ENCODE measurements at places on chromosomes 16 and 17. TPM values are rescaled to one million over a fixed set of nuclear protein-coding genes. Genes with fewer than 3 reads are reported as not detected.

- no peak for DNase-seq
Measured at GRCh38 chr17:16361874-16362273, 8.6 kb upstream of the CENPV start.

- peak; percentile 64 for DNase-seq
Measured at GRCh38 chr16:5042574-5043171, 8.9 kb upstream of the NAGPA start.

DNA sequence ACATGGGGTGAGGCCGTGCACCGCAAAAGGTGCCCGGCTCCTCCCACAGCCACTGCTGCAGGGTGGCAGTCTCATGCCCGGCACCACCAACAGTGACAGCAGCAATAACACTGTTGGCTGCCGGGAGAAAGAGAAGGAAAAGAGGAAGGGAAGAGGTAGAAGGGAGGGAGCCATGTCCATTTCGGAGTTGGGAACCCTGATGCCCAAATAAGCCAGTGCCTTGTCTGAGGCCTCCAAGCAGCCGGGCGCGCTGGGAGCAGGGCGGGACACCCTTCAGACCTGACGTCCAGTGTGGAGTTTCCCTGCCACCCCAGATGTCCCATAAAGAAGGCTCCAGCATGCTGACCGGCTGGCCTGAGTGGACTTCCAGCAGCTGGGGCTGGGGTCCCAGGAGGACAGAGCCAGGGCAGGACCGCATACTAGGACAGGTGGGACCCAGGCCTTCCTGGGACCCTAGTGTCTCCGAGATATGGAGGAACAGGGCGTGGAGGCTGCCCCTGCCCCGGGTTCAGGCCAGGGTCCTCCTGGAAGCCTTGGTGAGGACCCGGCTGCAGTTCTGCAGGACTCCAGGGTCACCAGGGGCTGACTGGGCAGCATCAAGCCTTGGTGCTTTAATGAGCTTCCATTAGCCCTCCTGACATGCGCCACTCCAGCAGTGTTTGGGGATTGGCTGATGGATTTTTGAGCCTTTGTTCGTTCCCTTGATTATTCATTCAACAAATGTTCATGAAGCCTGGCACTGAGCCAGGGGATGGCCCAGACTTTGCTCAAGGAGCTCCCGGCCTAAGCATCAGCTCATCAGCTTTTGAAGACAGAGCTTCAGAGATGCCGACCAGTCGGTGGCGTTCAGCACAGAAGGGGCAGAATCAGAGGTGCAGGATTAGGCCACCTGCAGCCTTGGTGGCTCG, 223.6 kb upstream of the CIBAR2 start:
- no peak for DNase-seq

Gene MYH8
- not detected for total RNA-seq

Gene CDK5R1
- total RNA-seq: 9.9 TPM

DNA sequence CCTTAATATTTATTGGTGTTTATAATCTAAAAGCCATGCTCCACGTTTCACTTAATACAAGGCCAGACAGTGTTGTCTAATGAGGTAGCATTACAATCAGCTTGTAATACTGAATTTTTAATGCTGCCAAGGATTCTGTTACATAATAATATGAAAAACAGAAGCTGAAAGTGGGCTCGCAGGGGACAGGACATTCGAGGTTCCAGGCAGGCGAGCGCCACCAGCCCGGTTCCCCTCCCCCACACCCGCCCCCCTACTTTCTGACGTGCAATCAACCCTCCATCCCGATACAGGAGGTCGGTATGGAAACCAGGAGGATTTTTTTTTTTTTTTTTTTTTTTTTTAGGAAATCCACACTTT, 6.2 kb upstream of the ZFHX3 start:
- peak; percentile 58 for DNase-seq

DNA sequence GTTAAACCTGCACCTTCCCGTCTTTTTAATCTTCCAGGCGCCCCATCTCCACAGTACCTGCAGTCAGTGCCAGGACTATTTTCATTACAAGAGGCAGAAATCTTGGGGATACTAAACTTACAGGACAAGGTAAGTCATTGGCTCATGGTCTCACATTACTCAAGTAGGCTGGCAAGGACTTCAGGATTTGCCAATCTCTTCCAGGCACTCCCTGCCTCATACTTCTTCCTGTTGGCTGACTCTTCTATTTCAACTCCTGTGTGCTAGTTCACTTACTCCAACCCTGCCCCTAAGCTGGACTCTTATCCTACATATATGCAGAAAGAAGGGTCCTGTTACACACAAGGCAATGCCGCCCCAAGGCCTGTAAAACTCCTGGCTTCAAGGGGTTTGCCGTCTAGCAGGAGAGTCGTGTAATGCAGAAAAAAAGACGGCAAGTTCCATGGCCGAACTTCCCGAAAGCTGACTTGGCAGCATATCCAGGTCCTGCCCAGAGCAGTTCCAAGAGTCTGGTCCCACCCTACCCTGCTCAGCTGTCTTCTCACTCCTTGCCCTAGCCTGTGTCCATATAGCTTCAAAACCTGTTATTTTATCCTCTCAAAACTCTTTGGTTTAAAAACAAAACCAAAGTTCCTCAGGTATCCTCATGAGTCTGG, 14.8 kb downstream of the ERN1 start:
- no peak for DNase-seq

DNA sequence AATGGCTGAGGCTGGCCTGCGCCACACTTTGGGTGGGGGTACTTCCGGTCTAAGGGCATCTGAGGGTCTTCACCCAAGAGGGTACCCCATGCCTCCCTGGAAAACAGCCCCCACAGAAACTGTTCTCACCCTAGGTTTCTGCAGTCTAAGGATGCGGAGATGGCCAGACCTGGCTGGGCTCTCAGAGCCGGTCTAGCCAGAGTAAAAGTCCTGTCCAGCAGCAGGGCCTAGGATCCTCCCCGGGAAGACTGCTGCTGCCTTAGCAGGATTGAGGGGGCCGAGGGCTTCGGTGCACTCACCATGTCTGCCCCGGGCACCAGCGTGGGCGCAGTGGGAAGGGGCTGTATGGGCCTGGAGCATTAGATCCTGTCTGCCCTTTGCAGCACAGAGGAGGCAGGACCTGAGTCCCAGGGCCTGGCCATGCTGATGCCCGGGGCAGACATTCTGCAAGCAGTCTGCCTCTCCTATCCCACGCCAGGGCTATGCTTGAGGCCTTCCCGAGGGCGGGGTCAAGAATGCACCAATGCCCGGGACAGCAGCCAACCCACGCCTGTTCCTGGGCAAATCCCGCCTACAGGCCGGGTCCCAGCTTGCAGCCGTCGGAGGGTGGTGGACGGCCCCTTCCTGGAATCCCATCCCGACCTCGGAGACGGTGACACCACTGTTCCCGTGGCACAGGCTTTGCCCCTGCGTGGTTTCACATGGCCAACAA, 54.7 kb downstream of the CBFA2T3 start:
- peak; percentile 93 for DNase-seq

GRCh38 chr17:9729034-9729650, 62.2 kb downstream of the DHRS7C start:
- DNase-seq: peak; percentile 76

Gene EXOC3L1
- 3.6 TPM for total RNA-seq

Gene CHST4
- 6.7 TPM for total RNA-seq

Gene POLG2
- 42.3 TPM for total RNA-seq

Gene ERN2
- total RNA-seq: 3.2 TPM

Gene KIFC3
- total RNA-seq: 20.4 TPM

Gene SLC6A4
- total RNA-seq: not detected

Gene CDYL2
- total RNA-seq: 1.6 TPM

Gene VTN
- 0.04 TPM for total RNA-seq

- DNase-seq: peak; percentile 82
Measured at GRCh38 chr17:78430892-78431691, 52.6 kb downstream of the PGS1 start.
